ENCODE measurements at places on chromosomes 4 and X.

DNA sequence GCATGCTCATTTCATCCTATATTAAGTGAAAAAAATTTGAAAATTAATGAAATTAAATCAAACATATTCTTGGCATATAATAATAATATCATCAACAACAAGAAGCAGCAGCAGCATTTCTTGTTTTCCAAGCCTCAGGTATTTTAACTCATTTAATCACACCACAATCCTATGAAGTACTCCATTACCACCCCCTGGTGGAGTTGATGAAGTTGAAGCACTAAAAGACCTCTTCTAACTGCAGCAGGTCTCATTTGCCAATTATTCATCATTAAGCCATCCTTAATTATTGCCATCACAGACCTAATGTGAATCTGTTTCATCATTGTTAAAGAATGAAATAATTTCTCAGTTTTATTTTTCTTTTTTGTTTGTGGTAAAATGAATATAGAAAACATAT lies 801.4 kb upstream of the GRID2 start:
- no peak for DNase-seq

GRCh38 chrX:53441531-53442321 lies 7.6 kb upstream of the HSD17B10 start:
- DNase-seq = peak; percentile 72

DNA sequence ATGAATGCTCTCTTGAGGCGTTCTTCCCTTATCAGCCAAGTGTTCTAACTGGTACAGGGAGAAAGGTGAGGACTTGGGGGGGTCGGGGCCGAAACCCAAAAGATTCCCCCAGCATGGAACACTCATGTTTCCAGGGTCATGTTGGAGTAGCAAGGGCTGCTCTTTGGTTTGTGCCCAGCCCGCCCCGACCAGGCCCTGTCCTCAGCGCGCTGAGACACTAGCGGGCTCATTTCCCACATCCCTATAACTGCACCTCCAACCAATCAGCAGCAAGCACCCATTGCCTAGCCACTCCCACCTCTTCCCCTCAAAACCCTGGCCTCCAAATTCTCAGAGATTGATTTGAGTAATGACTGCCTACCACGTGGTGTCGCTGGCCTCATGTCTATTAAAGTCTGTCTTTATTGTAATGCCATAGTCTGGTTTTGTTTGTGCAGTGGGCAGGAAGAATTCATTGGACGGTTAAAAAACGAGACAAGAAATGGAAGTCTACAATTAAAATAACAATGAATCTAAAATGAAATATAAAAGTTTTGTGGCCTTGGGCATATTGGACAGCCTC lies 1928.4 kb downstream of the STIM2 start:
- no peak for DNase-seq

- no peak for DNase-seq
Measured at GRCh38 chrX:2610246-2611170, 80.6 kb upstream of the CD99 start.

GRCh38 chrX:136065044-136065671 lies 79.9 kb downstream of the SLC9A6 start:
- no peak for DNase-seq

Data from right atrium auricular region (tissue), 2 donors.